ENCODE measurements at places on chromosomes 3 and 15. TPM values are rescaled to one million over a fixed set of nuclear protein-coding genes. Genes with fewer than 3 reads are reported as not detected.

DNA sequence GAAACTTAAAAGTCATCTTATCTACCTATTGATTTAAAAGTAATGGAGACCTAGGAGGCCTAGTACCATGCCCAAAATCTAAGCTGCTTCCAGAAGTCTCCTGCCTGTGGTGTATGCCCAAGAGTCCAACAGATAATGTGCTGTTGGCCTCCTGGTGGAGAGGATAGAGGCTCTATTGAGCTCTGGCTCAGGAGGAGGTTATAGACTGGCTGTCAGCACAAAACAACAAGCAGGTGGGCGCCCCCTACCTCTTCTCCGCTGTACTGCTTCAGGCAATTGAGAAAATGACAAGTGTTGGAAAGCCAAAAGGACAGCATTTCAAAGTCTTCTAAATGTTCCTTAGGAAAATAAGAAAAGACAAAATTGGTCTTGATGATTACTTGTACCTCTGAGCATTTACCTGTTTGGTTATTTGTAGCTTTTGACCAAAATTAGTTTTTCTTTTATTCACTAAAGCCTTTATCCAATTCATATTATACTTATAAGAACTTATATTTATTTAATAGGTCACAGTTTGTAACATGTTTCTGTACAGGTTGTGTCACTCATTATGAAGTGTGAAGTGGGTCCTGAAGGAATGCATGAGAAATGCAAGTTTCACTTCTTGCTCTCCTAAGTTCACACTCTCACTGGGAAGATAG is 17.2 kb upstream of the GNB5 start:
- peak; percentile 89 for DNase-seq

- DNase-seq, result no peak
Measured at GRCh38 chr3:37183976-37184375, 9.6 kb upstream of the LRRFIP2 start.

GRCh38 chr3:155701882-155702465 is 42.9 kb downstream of the PLCH1 start:
- no peak for DNase-seq

GRCh38 chr15:63372753-63373152 is 8.9 kb downstream of the CA12 start:
- no peak for DNase-seq

- no peak for DNase-seq
Measured at GRCh38 chr3:7964899-7965298, 536.7 kb upstream of the LMCD1 start.

DNA sequence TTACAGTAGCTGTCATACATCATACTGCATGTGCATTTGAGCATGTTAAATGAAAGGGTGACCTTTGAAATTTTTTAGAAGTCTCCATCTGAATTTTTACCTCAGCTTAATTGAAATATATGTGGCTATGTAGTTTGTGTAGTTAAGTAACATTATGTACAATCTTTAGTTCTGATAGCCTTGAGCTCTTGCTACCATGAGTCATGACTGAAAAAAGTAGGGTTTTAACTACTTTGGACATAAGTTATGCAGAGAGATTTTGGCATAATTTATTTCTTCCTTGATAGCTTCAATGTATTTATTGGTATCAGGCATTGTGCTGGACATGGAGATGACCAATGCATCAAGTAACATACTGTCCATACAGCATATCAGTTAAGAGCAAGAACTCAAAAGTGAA is 376.5 kb upstream of the ZNF717 start:
- no peak for DNase-seq

DNA sequence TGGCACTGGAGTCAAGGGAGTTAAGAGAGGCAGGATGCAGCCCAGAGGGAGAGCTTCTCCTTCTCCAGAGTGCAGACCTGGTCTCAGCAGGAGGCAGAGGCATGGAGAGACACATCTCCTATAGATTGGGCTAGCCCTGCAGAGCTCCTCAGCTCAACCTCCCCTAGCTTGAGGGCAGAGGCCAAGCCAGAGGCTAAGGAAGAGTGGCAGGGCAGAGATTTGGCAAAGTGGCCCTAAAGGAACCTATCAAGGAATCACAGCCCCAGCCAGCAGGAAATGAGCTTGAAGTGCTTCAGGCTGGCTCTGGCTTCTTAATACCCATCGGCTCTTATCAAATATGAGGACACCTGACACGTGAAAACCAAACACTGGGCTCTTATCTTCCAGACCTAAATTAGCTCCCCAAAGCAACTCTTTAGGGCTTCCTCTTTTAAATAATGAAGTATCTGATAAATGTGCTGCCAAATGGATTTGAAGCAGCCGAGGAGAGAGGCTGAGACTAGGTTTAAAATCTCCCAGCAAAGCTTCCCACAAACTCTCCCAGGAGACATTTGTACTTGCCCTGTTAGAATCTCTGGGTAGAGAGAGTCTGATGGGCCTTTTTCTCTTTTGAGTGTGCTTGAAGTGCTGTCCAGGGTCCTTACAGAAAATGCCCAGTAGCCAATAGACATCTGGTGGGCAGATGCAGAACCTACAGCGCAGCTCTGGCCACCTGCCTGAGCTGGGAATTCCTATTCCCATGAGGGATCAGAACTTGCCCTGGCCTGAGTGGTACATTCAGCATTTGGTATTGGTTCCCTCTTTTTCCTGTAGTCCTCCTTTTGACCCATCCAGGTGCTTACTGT is 271.4 kb downstream of the CLSTN2 start:
- DNase-seq, result no peak

- no peak for DNase-seq
Measured at GRCh38 chr3:64104006-64104405, 80.7 kb upstream of the PSMD6 start.

- DNase-seq, result no peak
Measured at GRCh38 chr3:16838561-16838960, 46.2 kb upstream of the PLCL2 start.

GRCh38 chr3:4906107-4906621 is 73.1 kb upstream of the BHLHE40 start:
- DNase-seq, result no peak

DNA sequence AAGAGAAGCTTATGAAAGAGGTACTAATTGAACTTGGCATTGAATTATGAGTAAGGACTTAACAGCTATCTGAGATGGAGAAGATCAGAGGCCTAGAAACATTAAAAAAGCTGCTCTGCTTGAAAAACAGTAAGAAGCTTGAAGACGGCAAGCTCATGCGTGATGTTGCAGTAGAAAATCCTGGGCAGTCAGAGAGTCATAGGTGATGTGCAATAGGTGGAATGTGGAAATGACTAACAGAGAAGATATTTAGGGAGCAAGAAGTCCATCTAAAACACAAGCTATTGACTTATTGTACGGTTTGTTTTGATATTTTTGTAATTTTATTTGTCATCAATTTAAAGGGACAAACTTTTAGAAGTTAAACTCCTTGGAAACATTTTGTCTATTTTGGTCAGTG is 1101.4 kb downstream of the ROBO2 start:
- no peak for DNase-seq

DNA sequence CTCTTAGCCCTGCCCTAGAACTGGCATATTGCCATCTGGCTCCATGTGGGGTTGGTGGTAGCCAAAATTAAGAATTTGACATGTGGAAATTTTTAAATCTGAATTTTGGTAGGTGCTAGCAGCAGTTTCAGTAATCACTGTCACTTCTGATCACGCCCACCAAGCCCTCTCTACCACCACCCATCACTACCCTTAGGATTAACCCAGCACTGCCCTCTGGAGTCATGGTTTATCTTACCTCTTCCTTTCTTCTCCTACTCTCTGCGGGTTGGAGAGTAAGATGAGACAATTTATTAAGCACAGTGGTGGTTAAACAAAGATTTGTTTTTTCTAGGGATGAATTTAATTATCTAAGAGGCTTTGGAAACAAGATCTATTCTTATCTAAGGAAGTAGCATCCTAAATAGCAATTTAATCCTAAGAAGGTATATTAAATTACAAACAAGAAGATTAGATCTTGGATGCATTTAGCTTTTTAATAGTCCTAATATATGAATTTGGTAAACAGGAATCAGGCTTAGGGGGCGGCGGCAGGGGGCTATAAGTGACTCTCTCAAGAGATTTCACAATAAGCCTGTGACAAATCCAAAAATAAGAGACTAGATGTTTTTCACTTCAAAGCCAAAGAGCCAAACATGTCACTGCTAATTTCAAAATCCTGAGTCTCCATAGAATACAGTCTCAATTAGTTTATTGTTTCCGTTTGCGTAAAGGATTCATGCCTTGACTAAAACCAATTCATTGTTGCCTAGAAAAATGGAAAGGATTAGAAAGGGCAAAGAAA is 498.4 kb upstream of the UBE2E2 start:
- DNase-seq, result no peak

- peak; percentile 65 for DNase-seq
Measured at GRCh38 chr3:11290743-11291680, 18.8 kb downstream of the ATG7 start.

The DMXL2 gene
- 10.4 TPM for total RNA-seq

The PLSCR2 gene
- not detected for total RNA-seq

The MYO1E gene
- total RNA-seq, result 224 TPM

The CCDC39 gene
- total RNA-seq, result not detected

The CLDN16 gene
- total RNA-seq, result not detected

The SOX14 gene
- total RNA-seq, result not detected

The EPHA6 gene
- not detected for total RNA-seq

The SLC12A8 gene
- total RNA-seq, result 4.3 TPM

All from activated CD8-positive, alpha-beta memory T cell treated with anti-CD3 and anti-CD28 coated beads, Interleukin-2, amount 10 ng/mL, durations not matched to agents 7 days and 5 days (primary cell).